ENCODE measurements at places on chromosomes 4 and X. TPM values are rescaled to one million over a fixed set of nuclear protein-coding genes. Genes with fewer than 3 reads are reported as not detected.

Gene PAGE1
- total RNA-seq = not detected

Gene EMCN
- total RNA-seq = not detected

DNA sequence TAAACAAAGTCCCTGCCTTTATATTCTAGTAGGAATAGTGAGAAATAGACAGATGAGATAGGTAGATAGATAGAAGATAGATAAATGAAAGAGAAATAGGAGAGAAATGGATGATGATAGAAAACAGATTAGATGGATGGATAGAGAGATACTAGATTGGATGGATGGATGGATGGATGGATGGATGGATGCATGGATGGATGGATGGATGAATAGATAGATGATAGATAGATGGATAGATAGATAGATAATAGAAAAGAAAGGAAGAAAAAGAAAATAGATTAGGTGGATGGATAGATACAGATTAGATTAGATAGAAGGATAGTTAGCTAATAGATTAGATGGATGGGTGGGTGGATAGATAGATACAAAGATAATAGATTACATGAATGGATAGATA is 33.2 kb upstream of the WDR17 start:
- H3K27me3 ChIP-seq = no peaks in the 10 kb centered on the region
- no peaks in the 10 kb centered on the region for H3K4me1 ChIP-seq
- H3K4me3 ChIP-seq = no peak overlapping the region
- H3K36me3 ChIP-seq = no peaks in the 10 kb centered on the region

- H3K4me1 ChIP-seq = peaks cover 10% of the 10 kb centered on the region
- H3K27ac ChIP-seq = no peak overlapping the region
- no peaks in the 10 kb centered on the region for H3K27me3 ChIP-seq
- H3K4me3 ChIP-seq = no peak overlapping the region
Observed at GRCh38 chrX:97401154-97401553, 517.4 kb downstream of the RPA4 start.

GRCh38 chr4:72945719-72946336 is 123.7 kb downstream of the COX18 start:
- H3K27ac ChIP-seq = peak overlapping the region; percentile 66
- H3K27me3 ChIP-seq = no peaks in the 10 kb centered on the region
- H3K36me3 ChIP-seq = no peaks in the 10 kb centered on the region
- H3K4me1 ChIP-seq = peaks cover 12% of the 10 kb centered on the region
- peak; percentile 64 for DNase-seq

GRCh38 chr4:123505095-123506010 is 108.8 kb downstream of the SPRY1 start:
- peak overlapping the region; percentile 57 for H3K4me3 ChIP-seq
- peaks cover 45% of the 10 kb centered on the region for H3K27me3 ChIP-seq
- H3K27ac ChIP-seq = no peak overlapping the region
- H3K36me3 ChIP-seq = no peaks in the 10 kb centered on the region
- H3K4me1 ChIP-seq = peaks cover 12% of the 10 kb centered on the region

DNA sequence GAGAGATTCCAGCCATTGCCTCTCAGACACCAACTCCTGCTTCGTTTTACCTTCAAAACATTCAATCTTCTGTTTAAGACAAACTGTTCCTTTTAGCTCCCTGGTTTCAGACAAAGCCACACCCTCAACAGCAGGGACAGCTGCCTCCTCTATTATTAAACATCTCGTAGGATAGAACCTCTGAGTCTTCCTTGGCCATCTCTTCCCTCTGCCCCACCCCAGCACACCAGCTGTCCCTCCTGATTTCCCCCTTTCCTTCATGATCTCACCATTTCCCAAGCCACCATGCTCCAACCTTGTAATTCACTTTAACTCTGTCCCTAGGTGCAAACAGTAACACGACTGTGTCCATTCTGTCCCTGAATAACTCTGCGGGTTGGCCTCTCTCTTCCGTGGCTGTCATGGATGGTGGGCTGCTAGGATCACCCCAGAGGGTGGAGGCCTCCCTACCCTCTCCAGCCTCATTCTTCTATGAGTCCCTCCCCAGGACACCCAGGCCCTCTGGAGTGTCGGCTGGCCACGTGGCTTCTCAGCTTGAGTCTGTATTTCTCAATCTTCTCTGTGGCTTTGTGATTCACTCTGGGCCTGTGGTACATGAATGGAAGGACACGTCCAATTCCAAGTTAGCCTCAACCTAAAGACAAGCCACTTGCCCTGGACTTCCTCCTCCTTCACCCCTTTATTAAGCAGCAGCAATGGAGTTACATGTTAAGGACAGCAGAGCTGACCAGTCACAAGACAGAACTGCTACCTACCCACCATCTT is 349.9 kb downstream of the FBXW7 start:
- no peak overlapping the region for H3K4me3 ChIP-seq
- no peak overlapping the region for H3K27ac ChIP-seq
- H3K4me1 ChIP-seq = no peaks in the 10 kb centered on the region
- no peaks in the 10 kb centered on the region for H3K27me3 ChIP-seq
- DNase-seq = no peak
- no peaks in the 10 kb centered on the region for H3K36me3 ChIP-seq

DNA sequence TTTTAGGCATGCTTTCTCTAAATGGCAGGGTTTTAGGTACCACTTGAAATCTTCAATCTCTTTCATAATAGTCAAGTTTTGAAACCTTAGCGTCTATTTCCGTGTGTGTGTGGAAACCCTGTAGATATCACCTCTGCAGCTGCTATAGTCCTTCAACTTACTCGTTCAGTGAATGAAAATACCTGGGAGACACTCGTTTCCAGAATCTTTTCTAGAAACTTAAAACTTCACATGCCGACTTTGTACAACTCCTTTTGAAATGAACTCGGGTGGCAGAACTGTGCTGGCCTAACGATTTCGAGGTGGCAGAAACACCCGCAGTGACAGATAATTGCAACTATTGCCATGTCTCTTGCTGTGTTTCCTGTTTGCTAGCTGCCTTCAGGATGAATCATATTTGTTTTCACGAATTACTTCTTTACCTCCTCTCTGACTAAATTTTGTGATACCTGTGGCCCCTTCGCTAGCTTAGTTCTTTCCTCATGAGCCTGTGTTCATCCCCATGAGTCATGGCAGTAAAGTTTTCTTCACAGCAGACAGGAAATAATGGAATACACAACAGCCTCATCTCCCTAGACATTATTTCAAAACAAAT is 104.7 kb upstream of the SMIM10 start:
- H3K4me1 ChIP-seq = no peaks in the 10 kb centered on the region
- DNase-seq = no peak
- no peak overlapping the region for H3K4me3 ChIP-seq
- H3K27ac ChIP-seq = no peak overlapping the region

- no peak overlapping the region for H3K4me3 ChIP-seq
- H3K27ac ChIP-seq = no peak overlapping the region
- H3K36me3 ChIP-seq = no peaks in the 10 kb centered on the region
- no peak for DNase-seq
- no peaks in the 10 kb centered on the region for H3K27me3 ChIP-seq
- no peaks in the 10 kb centered on the region for H3K4me1 ChIP-seq
Observed at GRCh38 chr4:154003378-154003777, 214.5 kb upstream of the SFRP2 start.
